ENCODE measurements at places on chromosomes 16 and 17. TPM values are rescaled to one million over a fixed set of nuclear protein-coding genes. Genes with fewer than 3 reads are reported as not detected.

GRCh38 chr17:3802461-3803307 is 1.7 kb upstream of the ITGAE start:
- no peak for DNase-seq

DNA sequence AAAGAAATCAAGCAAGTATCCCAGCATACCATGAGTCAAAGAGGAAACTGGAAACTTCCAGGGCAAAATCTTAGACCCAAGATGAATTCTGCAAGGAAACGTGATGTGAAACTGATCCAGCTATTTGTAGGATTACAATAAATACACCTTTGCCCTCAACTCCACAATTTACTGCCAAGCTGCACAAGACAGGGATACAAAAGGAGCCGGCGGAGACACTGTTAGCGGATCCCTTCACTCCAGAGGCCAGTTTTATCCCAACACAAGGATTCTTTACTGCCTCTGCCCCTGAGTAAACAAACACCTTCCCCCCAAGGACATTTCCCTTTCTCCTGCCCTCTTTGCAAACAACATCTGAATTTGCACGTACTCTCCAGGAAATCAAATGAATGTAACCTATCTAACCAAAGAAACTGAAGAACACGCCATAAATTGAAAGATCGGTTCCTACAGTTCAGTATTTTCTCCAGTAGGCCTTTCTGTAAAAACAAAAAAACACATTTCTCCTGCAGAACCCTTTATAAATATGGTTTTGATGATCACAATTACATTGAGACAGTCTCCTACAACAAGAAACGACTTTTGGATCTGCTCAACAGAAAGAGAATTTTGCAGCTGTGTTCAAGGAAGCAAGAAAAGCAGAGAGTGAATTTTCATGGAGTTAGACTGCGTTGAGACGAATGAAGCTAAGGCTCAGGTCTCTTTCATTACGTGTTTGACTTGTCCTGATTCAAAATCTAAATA is 1.4 kb upstream of the CBX2 start:
- DNase-seq, result no peak

- no peak for DNase-seq
Measured at GRCh38 chr17:39239640-39240314, 14.0 kb upstream of the STAC2 start.

- no peak for DNase-seq
Measured at GRCh38 chr17:76593384-76593826, 7.7 kb upstream of the ST6GALNAC2 start.

DNA sequence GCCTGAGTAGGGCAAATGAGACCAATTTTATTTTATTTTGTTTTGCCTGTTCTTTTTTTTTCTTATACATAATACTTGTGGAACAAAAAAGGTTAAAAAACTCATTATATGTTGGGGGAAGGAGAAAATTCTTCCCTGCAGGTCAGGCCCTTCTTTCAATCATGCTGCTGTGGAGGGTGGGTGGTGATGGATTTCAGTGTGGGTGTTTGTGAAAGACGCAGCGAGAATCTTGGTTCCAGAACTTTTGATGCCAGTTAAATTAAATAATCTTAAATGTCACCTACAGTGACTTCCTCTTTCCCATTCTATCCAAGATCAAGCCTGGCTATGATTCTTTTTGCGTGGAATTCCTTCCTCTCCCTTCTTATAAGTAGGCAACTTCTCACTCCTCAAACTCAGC is 595.8 kb upstream of the EEF2KMT start:
- no peak for DNase-seq

- DNase-seq, result no peak
Measured at GRCh38 chr16:81487301-81487720, 42.7 kb downstream of the CMIP start.

Gene CTRL
- 2.2 TPM for total RNA-seq

Gene C16orf92
- total RNA-seq, result not detected

Gene KPNA2
- 42.8 TPM for total RNA-seq

Gene RSAD1
- total RNA-seq, result 47.5 TPM

DNA sequence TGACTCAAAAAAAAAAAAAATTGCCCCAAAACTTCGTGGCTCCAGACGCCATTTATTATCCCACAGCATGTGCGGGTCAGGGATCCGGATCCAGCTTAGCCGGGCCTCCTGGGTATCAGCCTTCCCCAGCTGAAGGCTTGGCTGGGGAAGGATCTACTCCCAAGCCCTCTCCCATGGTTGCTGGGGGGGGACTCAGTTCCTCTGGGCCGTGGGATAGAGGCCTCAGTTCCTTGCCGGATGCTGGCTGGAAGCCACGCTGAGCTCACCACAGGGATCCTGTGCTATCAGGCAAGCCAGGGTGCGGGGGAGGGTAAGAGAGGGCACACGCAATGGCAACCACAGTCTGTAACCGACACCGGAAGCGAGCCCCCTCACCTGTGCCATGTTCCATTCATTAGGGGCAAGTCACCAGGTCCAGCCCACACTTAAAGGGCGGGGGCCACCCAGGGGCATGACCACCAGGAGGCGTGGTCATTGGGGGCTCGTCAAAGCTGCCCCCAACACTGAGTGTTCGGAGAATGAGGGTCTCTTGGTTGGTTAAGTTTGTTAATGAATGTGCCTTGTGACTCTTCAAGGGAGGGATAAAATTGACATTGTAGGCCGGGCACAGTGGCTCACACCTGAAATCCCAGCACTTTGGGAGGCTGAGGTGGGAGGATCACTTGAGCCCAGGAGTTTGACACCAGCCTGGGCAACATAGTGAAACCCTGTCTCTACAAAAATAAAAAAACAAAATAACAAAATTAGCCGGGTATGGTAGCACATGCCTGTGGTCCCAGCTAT is 210.0 kb upstream of the GSE1 start:
- peak; percentile 24 for DNase-seq

DNA sequence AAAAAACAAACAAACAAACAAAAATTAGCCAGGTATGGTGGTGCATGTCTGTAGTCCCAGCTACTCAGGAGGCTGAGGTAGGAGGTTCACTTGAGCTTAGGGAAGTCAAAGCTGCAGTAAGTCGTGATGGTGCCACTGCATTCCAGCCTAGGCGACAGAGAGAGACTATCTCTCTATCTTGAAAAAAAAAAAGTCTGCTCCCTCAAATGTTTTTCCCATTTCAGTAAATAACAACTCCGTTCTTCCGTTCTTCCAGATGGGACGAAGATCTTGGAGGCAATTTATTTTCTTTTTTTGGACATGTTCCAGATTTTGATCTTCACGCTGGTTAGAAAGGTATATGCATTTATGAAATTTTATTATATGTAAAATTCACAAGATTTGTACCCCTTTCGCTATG is 19.0 kb downstream of the ERAL1 start:
- DNase-seq, result no peak

Gene CD79B
- 1.7 TPM for total RNA-seq

DNA sequence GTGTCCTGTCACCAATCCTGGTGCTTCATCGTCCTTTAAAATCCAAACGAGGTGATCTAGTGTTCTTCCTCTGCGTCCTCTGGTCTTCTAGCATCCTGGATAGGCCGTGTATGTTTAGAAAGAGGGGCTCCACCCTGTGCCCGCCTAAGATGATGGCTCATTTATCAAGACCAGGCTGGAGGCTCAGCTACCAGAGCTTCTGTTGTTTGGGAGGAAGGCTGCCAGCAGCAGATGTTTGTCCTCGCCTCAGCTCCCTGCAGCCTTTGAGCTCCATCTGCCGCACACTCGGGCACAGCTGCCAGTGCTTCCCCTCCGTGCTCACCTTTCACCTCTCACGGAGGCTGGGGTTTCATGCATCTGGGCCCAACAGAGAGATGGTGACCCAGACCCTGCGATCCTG is 954.7 kb upstream of the RBFOX1 start:
- peak; percentile 41 for DNase-seq

- DNase-seq, result no peak
Measured at GRCh38 chr17:50273654-50274040, 619 bp upstream of the TMEM92 start.

DNA sequence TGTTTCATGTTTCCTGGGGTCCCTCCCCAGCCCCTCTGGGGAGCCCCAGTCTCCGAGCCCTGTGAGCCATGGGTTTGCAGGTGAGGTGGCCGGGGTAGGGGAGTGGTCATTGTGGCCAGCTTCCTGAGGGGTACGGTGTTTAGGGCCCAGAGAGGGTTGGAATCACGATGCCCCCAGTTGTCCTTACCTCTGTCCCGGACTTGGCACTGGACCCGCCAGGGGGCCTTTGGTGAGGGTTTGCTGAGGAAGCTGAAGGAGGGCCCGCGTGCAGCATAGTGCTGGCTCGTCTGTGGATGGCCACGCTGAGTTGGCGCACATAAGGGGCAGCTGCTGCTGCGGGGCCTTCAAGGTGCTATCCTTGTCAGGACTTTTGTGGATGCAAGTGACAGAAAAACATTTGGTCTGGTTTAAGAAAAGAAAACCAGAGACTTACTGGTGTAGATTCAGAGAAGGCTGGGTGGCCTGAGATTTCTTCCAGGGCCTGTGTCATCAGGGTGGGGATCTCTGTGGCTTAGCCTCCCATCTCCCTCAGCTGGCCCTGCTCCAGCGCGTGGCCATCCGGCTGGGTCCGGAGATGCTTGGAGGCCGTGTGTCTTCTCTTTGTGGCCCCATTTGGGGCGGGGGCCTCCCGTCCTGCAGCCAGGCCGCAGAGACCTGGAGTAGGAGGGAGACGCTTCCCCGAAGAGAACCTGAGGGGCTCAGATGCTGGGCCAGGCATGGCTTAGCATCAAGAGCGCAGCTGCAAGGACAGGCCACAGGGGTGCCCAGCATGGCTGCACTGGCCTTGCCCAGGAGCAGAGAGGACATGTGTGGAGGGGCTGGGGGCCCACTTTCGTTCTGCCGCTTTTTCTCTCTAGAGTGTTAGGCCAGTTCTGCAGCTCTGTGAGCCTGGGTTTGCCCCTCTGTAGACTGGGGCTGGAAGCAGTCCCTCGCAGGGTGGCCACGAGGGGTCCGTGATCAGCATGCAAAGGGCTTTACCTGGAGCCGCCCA is 33.7 kb upstream of the NUDT16L1 start:
- no peak for DNase-seq

DNA sequence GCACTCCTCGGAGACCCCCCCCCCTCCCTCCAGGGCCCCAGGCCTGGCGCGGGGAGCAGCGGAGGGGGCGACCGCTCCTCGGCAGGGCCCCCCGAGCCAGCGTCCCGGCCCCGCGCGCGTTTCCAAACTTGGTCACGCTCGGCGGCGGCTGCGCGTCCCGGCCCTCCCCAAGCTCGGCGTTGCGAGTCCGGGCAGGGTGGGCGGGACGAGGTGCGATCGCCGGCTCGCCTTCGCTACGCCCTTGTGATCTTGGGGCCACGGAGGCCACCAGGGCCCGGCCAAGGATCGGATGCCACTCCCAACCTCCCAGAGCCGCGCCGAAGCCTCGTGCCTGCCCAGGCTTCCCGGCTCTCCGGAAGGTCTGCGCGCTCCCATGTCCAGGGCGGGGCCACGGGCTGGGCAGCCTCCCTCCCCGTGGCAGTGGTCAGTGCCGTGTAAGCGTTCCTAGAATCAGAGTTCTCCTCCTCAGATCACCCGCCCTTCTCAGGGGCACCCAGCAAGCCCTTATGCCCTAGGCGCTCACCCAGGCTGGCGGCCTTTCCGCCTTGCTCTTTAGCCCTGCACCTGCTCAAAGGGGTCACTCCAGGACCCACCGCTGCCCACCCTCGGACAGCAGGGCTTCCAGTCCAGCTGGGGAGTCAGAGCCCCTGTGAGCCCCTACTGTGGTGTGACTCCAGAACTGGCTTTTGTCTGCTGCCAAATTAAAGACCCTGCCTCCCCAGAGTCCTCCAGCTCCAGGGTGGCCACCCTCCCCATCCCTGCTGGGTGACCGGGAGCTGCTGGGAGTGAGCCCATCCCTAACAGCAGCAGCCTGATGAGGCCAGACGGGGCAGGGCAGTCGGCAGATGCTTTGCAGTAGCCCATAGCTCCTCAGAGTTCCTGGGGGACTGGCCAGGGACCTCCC is 12.2 kb upstream of the MRPS23 start:
- no peak for DNase-seq

Gene SLC4A1
- total RNA-seq, result not detected

DNA sequence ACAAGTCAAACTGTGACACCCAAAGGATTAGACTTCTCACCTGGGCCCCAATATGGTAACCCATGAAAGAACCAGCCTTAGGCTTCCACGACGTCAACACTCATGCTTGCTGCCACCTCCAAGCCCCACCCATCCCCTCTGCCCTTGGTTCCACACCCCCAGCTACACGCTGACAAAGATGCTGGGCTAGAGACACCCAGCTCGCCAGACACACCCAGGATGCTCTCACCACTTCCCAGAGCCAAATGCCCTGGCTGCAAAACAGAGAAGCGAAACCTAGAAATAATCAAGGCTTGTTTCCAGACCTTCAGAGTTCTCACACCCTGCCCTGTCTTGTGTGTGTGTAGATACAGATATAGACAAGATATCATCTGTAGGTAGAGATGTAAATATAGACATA is 26.0 kb upstream of the ADCY9 start:
- no peak for DNase-seq

DNA sequence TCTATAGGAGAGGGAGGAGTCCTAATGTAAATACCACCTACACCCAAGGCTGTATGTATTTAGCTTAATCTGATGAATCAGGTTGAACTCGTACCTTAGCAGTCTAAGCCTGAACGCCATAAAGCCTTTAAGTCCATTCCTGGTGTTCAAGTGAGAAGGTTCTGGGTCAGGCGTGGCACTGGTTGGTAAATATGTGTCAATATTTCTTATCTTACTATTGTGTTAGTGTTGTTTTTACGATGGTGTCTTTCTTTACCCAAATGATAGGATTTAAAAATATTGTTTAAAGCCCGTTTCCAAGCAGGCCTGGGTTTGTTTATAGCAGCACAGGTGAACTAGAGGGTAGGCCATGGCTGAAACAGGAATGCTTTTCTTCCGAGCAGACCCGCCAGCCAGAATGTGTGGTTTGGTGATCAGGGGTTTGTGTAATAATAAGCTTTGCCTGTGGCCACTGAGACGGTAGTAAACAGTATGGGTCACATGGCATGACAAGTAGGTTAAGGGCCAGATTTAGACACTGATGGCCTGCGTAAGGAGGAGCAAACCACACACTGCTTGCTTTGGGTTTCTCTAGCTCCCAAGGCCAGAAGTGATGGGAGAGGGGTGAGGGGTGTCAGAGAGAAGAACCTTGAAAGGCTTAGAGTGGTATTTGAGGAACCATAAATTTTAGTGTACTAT is 3.3 kb downstream of the TMEM94 start:
- no peak for DNase-seq

Gene NOG
- total RNA-seq, result 4.6 TPM

DNA sequence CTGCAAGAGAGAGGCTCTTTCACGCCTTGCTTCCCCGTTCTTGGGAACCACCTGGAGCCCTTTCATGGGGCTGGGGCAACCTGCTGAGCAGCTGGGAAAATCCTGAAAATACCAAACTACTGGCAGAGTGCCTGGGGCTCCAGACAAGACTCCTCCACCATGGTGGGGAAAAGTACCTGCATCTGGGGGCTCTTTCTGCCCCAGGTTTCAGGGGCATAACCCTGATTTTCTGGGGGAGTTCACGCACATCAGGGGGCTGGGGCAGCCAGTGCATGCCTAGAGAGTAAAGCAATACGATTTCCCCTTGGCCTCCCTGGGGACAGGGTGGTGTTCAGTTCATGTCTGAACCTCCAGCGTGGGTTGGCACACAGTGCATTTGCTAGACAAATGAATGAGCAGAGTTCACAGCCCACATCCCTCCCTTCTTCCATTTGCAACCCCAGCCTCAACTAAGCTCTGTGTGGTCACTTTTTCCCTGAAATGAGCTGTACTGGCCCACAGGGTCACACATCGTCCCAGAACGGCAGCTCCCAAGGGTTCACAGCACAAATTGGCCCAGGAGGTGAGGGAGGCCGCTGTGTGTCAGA is 5.2 kb upstream of the CDC42EP4 start:
- DNase-seq, result no peak

GRCh38 chr16:61871837-61872777 is 164.1 kb downstream of the CDH8 start:
- no peak for DNase-seq

Measured in dorsolateral prefrontal cortex (tissue), 122 donors.